ENCODE measurements at places on chromosomes 5 and 9. TPM values are rescaled to one million over a fixed set of nuclear protein-coding genes. Genes with fewer than 3 reads are reported as not detected.

The SLC6A7 gene
- not detected for polyA plus RNA-seq

The DPP7 gene
- 76.4 TPM for polyA plus RNA-seq

The DNAH5 gene
- 1.7 TPM for polyA plus RNA-seq

The MEGF9 gene
- 3.0 TPM for polyA plus RNA-seq

The RNF180 gene
- not detected for polyA plus RNA-seq

The NME5 gene
- polyA plus RNA-seq = 0.17 TPM

The CARTPT gene
- polyA plus RNA-seq = not detected

The SH3GL2 gene
- polyA plus RNA-seq = 0.05 TPM

The ECSCR gene
- 3.6 TPM for polyA plus RNA-seq

Data from IMR-90 (cell line).